ENCODE measurements at places on chromosomes 12 and 14.

- DNase-seq = no peak
Observed at GRCh38 chr12:50633955-50634354, 129.2 kb downstream of the DIP2B start.

DNA sequence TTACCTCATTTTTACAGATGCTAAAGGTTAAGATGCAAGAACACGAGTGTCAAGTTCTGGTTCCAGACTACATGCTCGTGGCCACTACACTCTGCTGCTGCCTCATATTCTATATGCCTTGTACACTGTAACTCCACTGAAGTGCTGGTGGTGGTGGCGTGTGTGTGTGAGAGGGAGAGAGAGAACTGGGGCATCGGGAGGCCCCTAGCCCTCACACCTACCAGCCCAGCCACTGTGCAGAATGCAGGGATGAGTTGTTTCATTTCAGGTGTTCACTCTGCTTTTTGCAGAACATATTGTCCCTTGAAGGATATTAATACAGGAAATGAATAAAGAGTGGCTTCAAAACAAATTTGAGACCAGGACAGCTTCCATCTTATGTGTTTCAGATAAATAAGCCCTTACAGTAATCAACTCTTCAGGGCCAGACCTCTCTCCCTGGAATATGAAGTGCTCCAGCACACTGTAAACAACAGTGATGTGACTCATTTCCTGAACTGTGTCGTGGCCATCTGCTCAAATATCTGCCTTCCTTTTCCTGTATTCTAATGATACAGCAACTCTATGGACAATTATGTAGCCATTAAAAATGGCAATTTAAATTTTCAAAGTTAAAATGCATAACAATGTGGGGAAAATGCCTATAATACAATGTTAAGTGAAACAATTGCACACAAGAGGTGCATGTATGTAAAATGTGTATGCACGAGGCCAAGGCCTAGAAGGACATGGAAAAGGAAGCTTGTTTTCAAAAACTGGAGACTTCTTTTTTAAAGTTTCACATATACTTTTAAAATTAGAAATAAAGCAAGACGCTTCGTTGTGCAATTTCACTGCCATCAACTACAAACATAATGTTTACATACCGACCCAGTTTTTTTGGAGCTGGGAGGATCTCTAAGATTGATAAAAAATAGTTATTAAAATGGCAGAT lies 215.4 kb downstream of the PELI2 start:
- DNase-seq = no peak

- DNase-seq = no peak
Observed at GRCh38 chr14:103973354-103973753, 31.0 kb upstream of the RD3L start.

- DNase-seq = no peak
Observed at GRCh38 chr14:55739967-55740648, 160.1 kb downstream of the KTN1 start.

DNA sequence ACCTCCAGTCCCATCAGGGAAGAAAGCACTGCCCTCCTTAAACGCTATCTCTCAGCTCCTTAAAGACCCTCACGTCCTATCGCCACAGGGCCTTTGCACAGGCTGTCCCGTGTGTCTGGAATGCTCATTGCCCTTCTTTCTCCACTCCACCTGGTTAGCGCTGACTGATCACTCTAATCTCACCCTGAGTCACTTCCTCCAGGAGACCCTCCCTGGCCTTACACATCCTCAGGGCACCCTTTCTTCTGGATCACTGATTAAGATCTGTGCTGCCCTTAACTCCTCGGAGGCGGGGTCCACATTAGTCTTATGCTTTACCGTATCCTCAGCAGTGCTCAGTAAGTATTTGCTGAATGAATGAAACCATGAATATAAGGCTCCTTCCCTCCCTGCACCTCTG lies 94.7 kb downstream of the SYNE3 start:
- no peak for DNase-seq
